ENCODE measurements at places on chromosomes 16 and 17.

- no peak for DNase-seq
These were observed 6.4 kb downstream of the ST6GALNAC2 start for GRCh38 chr17:76579281-76579680.

DNA sequence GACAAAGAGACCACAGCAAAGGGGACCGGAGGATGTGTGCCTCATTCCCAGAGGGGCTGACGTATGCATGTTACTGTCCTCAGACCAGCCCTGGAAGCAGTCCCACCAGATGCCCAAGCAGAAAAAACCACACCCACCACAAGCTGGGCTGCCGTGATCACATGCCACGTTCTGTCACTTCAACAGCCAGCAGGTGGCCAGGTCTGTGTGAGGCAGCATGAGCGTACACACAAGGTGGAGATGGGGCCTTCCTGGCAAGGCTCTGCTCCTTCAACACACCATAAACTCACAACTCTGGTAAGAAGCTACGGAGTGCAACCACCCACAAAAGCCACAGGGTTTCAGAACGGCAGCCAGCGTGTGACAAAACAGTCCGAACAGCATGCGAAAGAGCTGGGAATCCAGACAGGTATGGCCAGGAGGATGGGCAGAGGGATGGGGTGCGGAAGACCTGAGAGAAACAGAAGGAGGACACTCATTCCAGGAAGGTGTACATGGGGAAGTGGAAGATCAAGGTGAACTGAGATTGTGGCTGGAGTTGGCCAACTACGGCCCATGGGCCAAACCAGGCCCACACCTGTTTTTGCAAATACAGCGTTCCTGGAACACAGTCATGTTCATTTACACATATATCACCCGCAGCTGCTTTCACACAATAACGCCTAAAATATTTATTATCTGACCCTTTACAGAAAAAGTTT is 27.9 kb downstream of the MBTPS1 start:
- no peak for DNase-seq

DNA sequence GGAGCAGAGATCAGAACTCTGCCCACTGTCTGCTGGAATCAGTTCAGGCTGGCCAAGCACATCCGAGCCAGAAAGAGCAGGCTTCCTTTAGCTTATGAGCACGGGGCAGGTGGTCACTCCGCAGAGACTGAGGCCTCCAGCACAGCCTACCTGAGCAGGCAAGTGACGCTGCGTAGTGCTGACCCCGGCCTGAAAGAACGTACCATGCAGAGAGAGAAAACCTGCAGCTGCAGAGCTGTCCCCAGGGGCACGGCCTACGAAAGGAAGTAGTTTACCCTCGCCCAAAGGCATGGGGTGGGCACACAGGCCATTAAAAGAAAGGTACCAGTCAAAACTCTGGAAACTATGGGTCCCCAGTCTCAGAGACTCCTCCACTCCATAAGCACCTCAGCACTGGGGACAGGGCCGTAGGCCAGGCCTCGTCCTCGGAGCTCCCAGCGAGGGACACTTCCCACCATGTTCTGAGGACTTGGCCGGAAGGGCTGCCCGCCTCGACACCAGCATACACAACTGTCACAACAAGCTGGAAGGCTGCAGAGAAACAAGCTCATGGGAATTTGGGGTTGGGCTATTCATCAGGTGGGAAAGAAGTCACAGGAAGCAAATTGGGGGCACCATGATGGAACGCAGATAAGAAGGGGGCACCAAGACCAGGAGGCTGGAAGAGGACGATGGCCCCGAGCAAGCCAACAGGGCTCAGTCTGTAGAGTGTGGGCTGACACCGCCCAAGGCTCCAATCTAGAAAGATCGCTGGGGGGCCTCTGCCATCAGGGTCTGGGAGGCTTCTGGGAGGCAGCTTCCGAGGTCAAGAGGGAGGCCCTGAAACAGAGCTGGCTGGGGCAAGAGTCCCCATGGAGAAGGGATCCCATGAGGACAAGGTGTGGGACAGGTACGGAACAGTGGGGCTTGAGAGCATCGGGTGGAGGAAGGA is 21.2 kb downstream of the MEAK7 start:
- no peak for DNase-seq

- DNase-seq, result no peak
These were observed 32.9 kb downstream of the DEF8 start for GRCh38 chr16:89981414-89981813.

- no peak for DNase-seq
These were observed 3.3 kb downstream of the XYLT2 start for GRCh38 chr17:50349243-50349600.

DNA sequence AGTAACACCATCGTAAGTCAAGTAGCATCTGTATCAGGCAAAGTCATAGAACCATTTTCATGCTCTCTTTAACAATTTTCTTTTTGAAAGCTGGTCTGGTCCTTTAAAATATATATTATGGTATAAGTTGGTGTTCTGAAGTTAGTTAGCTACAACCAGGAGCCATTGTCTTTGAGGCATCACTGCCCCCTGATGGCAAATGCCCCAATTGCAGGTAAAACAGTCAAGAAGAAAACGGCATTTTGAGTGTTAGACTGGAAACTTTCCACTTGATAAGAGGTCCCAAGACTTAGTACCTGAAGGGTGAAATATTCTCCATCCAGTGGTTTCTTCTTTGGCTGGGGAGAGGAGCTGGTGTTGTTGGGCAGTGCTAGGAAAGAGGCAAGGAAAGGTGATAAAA is 14.1 kb downstream of the TP53 start:
- DNase-seq, result no peak

DNA sequence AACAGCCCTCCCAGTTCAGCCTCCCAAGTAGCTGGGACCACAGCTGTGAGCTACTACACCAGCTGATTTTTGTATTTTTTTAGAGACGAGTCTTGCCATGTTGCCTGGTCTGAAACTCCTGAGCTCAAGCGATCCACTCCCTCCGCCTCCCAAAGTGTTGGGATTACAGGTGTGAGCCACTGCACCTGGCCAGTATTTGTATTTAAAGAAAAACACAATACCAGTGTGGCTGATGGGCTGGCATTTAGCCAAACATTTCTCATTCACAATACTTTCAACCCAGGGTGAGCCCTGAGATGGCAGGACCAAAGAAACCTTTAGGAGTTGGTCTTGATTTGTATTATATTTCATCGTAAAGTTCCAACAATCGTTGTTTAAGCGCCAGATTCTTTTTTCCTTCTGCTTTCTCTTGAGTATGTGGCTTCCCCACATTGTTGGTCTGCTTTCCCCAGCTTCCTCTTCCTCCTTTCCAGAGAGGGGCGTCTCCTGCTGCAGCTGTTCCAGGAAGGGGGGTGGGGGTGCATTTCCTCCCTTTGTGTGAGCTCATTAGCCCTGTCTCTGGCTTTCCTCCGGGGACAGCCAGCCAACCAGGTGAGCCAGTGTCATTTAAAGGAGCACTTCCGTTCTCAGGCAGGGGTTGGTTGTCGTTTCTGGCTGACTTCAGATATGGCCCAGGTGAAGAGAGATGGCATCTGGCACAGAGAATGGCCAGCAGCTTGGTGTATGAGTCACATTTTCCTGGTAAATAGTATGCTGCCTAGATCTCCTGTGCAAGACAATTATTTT is 79.9 kb downstream of the GPRC5B start:
- no peak for DNase-seq

DNA sequence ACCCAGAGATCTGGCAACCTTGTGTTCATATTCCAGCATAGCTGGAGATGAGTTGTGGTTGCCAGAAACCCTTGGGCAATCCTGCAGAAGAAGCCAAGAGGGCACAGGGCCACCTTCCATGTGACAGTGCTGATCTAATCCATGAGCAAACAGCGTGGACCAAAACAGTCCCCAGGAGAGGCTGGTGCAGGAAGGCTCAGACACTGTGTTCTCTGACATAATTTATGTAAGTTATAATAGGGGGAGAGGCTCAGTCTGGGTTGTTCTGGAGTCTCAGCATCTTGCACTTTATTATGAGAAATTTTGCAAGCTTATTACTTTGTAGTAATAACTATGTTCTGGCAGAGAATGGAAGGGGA is 273.9 kb downstream of the HAPSTR1 start:
- DNase-seq, result peak; percentile 66
